ENCODE measurements at places on chromosomes 5 and 9.

DNA sequence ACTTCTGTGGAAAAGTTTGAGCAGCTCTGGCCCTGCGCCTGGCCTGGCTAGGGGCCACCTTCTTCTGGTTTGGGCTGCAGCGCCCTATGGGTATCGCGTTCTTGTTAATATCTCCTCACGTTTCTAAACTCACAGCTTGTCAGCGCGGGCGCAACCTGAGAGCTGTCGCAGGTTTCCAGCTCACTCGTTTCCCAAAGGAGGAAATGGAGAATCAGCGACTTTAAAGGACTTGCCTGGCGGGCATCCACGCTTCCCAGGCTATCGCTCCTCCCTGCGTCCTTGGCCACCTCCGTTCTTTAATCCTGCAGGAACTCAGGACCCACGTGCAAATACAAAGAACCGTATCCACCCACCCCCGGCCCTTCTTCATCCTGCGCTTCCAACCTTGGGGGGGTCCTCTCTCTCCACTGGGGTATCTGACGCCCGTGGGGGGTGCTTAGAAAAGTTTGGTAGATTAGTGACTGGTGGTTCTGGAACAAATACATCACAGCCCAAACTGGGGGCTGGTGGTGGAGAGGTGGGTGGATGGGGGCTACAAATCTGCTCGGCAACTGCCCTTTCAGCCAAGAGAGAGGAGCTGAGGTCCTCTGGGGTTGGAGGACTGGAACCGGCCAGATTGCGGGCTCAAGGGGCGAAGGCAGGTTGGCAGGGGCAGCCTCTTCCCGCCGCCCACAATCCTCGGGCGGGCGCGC is 578 bp upstream of the PSAT1 start:
- no peak for DNase-seq

- DNase-seq = no peak
Measured at GRCh38 chr5:3041001-3041400, 289.5 kb upstream of the IRX2 start.

GRCh38 chr5:5416733-5417132 is 5.7 kb upstream of the ICE1 start:
- no peak for DNase-seq

GRCh38 chr5:69242215-69242927 is 7.7 kb downstream of the CDK7 start:
- no peak for DNase-seq

GRCh38 chr9:119961774-119962424 is 592.7 kb upstream of the BRINP1 start:
- DNase-seq = no peak

- no peak for DNase-seq
Measured at GRCh38 chr5:74031536-74031935, 405.5 kb downstream of the ARHGEF28 start.

DNA sequence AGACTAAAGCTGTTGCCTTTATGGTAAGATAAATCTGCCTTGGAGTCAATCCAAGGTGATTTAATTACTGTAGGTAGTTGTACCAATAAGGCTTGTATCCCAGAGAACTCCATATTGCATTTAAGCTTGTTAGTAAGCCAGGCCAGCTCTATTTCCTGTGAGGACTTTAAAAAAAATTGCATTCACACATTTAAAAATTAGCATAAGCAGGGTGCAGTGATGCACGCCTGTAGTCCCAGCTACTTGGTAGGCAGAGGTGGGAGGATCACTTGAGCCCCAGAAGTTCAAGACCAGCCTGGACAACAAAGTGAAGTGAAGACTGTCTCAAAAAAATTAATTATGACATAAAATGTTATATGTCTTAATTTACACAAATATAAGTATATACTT is 28.7 kb upstream of the ABL1 start:
- DNase-seq = no peak

GRCh38 chr9:115444959-115445358 is 327.0 kb upstream of the TNC start:
- DNase-seq = no peak

GRCh38 chr9:107940616-107941595 is 451.3 kb upstream of the KLF4 start:
- no peak for DNase-seq

GRCh38 chr9:29285818-29286217 is 1712.5 kb upstream of the C9orf72 start:
- DNase-seq = no peak

GRCh38 chr5:180173875-180174586 is 35.0 kb downstream of the RASGEF1C start:
- peak; percentile 47 for DNase-seq

DNA sequence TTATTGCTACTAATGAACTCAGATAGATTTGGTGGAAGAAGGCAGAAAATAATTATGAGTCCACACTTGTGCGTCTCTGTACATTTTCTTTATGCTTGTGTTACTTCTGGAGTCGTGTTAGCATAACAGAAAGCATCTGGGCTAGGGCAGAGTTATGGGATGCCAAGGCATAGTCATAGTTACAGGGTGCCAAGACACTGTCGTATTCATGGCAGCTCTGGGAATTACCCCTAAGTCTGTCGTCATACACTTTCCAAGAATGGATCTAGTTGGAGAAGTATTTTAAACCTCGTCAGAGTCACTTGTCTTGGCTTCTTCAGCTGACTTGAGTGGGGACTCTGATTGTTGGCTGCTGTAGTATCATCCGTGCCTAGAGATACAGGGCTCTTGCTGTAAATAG is 27.7 kb downstream of the CAMK4 start:
- DNase-seq = no peak

DNA sequence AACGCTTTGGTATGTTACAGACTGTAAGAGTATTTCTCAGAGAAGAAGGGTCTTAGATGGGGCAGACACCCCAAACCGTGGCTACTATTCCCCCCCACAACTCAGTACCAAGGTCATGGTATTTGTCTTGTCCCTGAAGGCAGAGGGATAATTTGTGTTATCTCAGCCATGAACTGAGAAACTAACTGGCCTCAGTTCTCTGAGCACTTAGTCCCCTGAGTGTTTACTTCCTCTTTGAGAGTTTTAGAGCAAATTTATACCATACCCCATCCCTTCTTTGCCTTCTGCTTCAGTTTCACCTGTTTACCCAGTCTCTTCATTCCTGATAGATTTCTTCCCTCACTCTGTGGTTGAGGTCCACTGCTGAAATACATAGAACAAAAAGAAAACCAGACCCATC is 183.9 kb downstream of the LRRC70 start:
- DNase-seq = no peak

- no peak for DNase-seq
Measured at GRCh38 chr9:81565609-81566008, 123.7 kb downstream of the TLE1 start.

DNA sequence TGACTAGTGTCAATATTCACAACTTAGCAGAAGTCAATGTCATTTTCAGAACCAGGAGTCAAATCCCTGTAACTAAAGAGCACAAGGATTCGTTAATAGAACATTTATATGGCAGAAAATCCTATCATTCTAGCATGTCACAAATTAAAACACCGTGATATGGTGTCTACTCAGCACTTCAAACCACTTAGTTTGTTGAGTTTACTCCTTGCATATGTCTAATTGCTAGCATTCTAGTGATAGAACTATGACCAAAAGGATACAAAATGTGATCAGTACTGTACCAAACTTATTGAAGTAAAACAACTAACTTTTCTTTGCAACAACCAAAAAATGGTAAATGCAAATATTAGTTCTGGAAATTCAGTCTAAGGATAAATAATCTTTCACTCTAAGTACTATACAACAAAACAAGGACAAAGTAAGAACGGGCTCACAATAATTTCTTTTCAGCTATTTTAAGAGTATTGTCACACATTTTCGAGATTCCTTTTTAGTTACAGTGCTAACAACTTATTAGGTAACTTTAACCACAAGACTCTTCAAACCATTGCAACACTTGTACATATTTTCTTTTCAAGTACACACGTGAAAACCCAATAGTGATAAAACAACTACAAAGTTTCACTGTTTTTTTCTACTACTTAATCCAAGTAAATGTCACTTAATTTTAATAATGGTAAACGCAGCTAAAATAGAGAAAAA is 845.2 kb upstream of the CDH10 start:
- peak; percentile 16 for DNase-seq

GRCh38 chr5:154059039-154059430 is 20.3 kb downstream of the MFAP3 start:
- DNase-seq = no peak

GRCh38 chr9:109496841-109497225 is 1.3 kb downstream of the PTPN3 start:
- DNase-seq = no peak

DNA sequence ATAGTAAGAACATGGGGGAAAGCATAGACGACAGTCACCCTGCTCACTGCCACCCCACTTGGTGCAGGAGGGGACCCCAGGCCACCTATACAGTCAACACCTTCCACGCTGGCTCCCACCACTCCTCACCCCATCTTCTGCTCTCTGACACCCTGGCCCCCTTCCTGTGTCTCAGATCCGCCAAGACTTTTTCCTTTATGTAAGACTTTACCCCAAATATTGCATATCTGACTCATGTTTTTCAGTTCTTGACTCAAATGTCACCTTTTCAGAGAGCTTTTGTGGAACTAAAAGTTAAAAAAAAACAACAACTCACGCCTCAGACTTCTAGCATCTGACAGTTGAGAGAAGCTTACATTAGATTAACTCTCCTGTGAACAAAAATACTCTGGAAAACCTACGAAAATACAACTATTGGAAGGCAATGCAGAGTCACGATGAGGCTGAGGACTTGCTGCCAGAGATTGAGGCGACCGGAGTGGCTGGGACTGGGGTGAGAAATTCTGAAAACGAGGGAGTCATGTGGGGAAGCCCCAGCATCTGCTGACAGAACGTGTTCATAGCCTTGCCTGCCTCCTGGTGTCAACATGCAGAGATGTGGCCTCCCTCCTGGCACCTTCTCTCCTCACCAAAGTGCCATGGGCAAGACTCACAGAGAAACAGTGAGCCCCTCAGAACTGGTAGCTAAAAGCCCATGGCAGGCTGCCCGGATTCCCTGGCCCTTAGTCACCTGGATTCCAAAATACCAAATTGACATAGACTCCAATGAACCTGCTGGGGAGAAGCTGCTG is 22.4 kb upstream of the FCN2 start:
- DNase-seq = no peak

DNA sequence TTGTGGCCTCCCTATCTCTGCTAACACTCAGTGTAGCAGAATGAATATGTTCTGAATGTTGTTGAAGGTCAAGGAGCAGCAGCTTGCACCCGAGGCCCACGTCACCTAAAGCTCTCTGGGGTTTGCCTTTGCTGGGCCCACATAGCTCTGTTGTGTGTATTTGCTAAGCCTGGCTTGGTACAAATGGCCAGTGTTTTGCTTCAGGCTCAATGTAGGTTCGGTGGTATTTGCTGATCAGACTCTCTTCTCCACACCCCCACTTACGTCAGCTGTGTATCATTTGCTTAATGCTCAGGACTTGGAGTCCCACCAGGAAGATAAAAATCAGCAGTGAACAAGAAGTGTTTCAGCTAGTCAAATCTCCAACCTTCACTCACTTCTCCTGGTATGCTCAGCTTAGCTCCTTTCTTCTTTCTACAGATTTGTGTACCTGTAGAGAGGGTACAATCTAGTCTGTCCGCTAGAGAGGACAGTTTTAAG is 4.8 kb upstream of the RFESD start:
- DNase-seq = no peak

GRCh38 chr9:38137342-38137741 is 68.3 kb upstream of the SHB start:
- no peak for DNase-seq

DNA sequence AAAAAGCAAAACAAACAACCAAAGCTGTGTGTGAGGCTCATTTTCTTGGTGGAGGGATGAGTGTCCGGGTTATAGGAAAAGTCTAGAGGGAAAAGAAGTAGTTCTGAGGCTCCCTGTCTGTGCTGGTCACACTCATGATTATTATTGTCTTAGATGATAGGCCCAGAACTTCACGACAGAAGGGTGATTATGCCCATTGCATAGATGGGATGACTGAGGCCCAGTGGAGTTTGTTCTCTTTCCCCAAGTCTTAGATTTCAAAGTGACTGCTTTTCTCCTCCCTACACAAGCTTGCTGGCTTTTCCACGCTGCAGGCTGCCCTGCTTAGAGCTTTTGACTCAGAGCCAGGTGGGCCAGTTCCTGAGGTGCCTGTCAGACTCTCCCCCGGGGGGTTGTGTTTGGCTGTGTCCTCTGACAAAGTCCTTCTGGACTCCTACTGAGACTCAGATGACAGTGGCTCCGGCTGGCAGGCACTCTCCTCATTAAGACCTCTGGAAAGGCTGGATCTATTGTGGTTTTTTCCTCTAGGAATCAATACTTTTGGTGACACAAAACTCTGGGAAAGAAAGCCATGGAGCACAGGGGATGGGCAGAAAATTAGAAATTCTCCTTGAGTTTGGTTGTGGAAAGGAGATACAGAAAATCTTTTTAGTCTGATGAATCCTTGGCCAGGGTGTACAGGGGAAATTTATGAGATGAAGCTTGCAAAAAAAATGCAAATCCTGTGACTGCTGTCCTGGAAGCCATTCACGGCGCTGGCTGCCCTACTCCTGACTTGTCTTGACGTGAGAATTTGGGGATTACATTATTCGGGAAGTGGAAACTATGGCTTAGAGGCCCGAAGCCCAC is 120.9 kb downstream of the NSG2 start:
- no peak for DNase-seq

DNA sequence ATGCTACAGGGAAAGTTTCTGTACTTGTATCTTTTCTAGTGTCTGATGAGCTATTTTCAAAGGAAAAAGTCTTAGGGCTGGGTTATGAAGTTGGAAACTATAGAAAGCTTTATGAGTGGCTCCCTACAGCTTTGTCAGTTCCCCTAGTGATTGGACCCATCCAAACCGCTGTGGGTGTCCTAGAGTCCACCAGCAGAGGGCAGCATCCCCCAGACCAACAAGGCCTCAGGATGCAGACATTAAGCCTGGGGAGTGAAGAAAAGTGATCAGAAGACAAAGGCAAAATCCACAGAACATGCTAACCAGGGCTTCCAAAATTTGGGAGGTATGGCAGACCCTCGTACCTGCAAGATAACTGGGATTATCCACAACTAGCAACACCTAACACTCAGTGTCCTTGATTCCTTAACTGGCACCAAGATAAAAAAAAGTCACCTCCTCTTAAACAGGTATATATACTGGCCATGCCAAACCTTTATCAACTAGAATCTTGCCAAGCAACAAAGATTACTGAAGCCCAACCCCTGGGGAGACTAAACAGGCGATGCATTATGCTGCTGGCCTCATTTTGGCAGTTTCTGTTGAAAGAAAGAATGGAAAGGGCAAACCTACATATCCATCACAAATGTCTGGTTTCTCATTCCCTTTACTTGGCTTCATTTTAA is 110.4 kb upstream of the NR5A1 start:
- DNase-seq = peak; percentile 37

DNA sequence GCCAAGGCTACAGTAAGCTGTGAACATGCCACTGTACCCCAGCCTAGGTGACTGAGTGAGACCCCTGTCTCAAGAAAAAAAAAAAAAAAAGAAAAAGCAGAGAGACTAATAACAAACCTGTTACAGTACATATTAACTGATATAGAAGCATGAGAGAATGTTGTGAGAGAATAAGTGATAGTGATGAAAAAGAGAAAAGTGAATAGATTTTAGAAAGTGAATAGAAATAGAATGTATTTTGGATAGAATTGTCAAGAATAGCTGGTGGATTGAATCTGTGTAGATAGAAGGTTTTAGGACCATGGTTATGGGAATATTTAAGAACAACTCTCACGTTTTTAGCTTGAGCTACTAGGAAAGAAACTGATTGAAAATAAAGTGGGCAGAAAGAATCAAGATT is 135.8 kb downstream of the WDR70 start:
- DNase-seq = no peak

GRCh38 chr9:1922026-1922425 is 93.1 kb upstream of the SMARCA2 start:
- DNase-seq = no peak
